ENCODE measurements at places on chromosomes 2 and 18. TPM values are rescaled to one million over a fixed set of nuclear protein-coding genes. Genes with fewer than 3 reads are reported as not detected.
A peak's percentile ranks its signal among the peaks of the same experiment; 100 is the strongest.

- no peak for DNase-seq
Observed at GRCh38 chr2:177422271-177422670, 29.7 kb downstream of the AGPS start.

- DNase-seq, result no peak
Observed at GRCh38 chr2:76268902-76269620, 558.3 kb upstream of the GCFC2 start.

DNA sequence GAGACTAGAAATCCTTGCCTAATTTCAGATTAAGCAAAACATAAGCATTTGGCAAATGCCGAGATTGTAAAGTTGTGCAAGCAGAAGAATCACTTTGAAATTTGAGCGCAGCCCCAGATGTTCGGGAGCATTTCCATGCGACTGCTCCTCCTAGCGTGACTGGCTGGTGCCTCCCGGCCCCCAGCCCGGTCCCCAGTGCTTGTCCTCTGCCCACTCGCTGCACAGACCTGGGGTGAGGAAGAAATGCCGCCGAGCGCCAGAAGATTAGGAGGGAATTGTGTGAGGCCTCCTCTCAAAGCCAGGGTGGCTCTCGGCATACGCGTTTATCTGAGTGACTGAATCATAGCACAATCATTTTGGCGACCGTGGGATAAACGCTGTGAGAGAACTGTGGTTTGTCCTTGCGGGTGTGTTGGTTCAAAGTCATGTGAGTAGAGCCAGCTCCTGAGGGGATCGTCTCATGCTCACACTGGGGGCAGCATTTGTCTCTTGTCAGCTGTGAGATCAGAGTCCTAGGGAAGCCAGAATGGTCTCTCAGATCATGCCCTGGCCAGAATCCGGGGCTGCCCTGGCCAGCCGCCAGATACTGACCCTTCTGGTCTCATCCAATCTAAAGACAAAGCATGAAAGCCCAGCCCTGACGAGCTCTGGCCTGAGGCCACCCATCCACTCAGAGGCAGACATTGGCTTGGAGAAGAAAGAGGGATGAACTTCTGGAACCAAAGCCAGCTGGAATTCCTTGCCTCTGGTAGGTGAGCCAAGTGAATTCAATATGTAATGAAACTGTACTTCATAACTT, 189.3 kb downstream of the SH3RF3 start:
- DNase-seq, result no peak

DNA sequence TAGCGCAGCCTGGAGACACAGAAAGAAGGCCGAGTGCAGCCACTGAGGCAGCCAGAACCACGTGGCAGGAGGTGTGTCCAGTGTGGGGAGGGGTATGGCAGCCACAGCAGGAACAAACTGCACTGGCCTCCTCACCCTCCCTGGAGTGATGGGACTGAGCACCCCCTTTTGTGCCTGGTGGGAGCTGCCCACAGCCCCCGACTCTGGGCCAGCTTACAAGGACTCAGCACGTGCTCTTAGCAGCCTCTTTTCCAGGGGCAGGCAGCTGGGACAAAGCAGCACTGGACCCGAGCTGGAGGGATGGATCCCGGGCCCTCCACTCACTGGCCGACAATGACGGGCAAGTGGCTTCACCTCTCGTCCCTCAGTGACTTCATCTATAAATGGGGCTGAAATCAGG, 5.2 kb upstream of the KLF11 start:
- DNase-seq, result no peak

DNA sequence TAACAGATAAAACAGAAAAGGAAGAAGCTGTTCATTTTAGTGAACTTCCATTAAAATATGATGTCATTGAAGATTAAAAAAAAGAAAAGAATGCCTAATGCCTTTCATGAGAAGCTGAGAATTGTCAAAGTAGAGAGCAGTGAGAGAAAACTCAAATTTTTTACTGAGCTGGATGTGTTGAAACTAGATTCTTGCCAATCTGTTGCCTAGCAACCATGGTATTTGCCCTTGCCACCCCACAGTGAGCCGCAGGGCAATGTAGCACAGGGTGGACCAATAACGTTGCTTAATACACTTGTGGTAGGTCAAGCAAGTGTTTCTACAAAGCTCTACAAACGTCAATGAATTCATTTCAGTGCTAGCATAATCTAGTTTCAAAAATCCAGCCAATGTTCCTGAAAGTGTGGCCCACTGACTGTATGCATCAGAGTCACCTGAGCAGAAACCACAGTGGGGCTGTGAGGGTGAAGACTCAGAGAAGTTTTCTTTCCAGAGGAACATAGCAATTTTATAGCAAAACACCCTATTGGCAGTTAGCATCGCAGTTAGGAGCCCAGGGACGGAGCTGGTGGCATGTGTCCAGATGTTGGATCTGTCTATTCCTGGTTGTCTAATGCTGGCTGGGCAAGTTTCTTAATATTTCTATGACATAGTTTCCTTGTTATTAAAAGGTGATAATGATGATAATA, 132.2 kb downstream of the DOCK10 start:
- no peak for DNase-seq

GRCh38 chr2:18551623-18552022, 8.8 kb downstream of the RDH14 start:
- no peak for DNase-seq

GRCh38 chr2:10309286-10309685, 6.6 kb downstream of the HPCAL1 start:
- no peak for DNase-seq

GRCh38 chr2:208375491-208376068, 31.0 kb upstream of the PTH2R start:
- no peak for DNase-seq

DNA sequence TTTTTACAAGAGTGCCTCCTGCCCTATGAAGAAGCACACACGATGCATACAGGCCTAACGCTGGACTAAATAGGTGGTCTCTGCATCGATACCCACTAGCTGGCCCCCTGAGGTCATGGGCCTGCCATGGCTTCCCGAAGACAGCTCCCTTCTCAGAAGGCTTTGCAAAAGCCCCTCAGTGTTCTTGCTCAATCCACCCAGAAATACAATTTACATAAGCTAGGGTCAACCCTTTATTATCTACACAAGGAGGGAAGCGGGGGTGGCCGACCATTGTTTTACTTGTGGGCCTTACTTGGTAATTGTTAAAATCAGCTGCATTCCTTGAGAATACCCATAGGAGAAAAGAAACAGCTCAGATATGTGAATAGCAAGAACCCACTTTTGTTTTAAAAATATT, 28.5 kb downstream of the UXS1 start:
- no peak for DNase-seq

GRCh38 chr2:60023256-60023985, 530.0 kb downstream of the BCL11A start:
- no peak for DNase-seq

- no peak for DNase-seq
Observed at GRCh38 chr18:76260941-76261472, 234.0 kb downstream of the ZNF516 start.

GRCh38 chr18:28728891-28729290, 552.0 kb upstream of the CDH2 start:
- no peak for DNase-seq

DNA sequence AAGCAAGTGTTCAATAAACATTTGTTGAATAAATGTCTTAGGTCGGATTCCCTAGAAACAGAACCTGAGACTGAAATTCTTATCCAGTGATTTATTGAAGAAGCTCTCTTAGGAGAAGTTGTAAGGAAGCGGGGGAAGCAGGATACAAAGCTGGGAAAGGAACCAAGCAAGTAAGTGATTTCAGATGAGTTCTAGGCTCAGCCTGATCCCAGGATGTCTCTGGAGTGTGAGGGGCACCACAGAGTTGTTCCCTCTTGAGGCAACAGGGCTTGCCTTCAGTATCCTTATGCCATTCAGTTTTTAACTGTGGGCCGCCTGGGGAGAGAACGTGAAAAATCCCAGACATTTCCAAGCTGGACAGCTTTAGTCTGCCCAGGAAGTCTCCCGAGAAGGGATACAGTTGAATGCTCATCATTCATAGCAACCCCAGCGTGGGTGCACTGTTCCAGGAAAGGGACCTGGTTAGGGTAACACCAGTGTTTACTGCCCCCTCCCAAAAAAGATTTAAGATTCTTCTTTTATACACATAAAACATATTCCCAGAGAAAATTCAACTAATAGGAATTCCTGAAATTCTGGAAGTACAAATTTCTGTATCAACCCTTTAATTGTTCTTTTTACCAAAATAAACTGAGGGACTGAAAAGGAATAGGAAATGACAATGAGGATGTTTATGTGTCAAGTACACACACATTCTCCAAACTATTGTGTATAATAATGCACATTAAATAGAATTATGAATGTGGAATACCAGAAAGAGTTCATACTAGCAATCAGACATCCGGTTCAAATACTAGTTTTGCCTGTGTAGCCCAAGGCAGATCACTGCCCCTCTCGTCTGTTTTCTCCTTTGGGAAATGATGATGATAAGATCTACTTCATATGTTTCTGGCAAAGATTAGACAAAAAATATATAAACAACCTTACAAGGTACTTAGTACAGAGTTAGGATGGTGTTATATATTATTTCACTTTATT, 592.1 kb upstream of the CDH2 start:
- DNase-seq, result no peak

DNA sequence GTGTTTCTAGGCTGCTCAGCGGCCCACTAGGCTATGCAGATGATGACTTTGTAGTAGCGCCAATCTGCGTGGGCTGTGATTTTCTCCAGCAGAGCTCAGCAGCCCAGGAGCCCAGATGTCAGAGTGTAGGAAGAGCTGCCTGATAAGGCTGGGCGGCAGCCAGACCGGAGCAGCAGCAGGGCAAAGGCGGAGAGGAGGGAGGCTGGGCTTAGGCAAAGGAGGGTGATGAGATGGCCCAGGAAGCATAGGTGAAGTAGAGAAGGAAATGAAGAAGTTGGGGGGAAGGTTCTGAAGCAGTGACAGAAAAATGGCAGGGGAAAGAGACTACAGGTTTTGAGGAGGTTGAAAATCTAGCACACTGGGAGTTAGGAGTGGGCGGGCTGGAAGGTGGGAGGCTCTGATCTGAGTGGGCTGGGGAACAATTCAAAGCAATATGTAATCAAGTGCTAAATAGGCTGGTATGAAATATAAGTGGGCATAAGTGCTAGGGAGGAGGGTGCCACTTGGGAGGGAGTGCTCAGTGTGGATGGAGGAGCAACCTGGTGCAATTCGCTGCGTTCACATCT, 50.6 kb upstream of the STPG4 start:
- no peak for DNase-seq

DNA sequence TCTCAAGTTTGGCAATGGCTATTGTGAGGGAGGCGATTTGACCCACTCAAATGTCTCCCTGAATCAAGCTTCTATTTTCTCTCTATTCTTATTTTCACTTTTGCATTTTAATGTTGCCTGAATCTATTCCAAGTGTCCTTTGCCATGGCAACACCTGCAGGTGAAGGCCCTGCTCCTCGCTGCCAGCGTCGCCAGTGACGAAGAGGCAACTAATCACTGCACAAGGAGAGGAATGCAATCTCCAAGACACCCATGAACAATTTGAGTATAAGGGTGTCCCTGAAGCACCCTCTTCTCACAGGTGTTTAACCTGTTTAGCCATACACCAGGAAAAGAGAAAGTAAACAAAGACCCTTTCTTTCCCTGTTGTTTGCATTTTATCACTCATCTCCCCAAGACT, 165.6 kb upstream of the VRK2 start:
- no peak for DNase-seq

- DNase-seq, result no peak
Observed at GRCh38 chr18:46283895-46284295, 179.7 kb downstream of the HAUS1 start.

GRCh38 chr18:23337599-23338444, 115.3 kb upstream of the RIOK3 start:
- peak; percentile 17 for DNase-seq

DNA sequence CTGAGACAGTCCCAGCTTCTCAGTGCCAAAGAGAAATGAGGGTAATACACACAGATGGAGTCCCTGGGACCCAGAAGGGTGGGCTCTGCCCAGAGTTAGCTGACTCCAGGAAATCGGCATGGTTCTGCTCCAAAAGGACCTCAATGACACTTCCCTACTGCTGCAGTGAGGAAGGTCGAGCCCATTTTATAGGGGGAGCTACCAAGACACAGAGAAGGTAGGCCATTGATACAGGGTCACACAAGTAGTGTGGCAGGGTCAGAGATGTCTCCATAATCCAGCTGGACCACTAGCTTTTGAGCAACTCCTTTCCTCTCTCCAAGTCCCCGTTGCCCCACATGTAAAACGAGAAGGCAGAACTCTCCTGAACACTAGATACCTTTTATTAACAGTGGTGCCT, 276.9 kb downstream of the MYCN start:
- DNase-seq, result no peak

GRCh38 chr2:69616755-69617154, 26.8 kb downstream of the AAK1 start:
- DNase-seq, result no peak

GRCh38 chr2:240981280-240981679, 17.1 kb upstream of the SNED1 start:
- no peak for DNase-seq

DNA sequence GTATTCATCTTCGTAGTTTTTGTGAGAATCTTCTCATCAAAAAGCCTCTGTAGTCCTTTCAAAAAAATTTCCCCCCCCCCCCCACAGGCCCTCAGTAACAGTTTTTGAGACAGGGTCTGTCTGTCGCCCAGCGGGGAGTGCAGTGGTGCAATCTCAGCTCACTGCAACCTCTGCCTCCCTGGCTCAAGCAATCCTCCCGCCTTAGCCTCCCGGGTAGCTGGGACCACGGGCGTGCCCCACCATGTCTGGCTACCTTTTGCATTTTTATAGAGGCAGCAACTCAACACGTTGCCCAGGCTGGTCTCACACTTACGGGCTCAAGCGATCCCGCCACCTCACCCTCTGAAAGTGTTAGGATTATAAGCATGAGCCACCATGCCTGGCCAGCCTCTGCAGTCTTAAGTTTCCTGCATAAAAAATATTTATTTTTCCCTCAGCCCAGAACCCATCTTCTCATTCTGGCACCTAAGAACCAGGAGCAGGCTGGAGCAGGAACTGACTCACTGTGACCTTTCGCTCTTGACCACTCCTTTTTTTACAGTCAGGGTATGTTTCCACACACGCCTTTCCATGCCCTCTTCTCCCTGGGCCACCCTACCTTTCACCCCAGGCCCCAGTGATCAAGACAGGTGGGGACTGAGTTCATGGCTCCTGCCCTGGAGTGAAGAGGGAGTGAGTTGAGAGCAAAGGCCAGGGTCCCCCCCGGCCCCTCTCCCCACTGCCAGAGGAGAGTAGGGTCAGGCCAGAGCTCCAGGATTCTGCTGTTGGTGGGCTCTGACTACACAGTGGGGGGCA, 32.5 kb upstream of the NT5DC4 start:
- DNase-seq, result no peak

GRCh38 chr2:228624733-228625132, 443.2 kb upstream of the SPHKAP start:
- DNase-seq, result no peak

The STARD6 gene
- not detected for total RNA-seq

The SNORC gene
- 3.0 TPM for total RNA-seq

The CLEC4F gene
- not detected for total RNA-seq

The TMEM169 gene
- total RNA-seq, result 34.8 TPM

The KLHL30 gene
- total RNA-seq, result 0.25 TPM

The G6PC2 gene
- not detected for total RNA-seq
